ENCODE measurements at places on chromosomes 3 and 15.

DNA sequence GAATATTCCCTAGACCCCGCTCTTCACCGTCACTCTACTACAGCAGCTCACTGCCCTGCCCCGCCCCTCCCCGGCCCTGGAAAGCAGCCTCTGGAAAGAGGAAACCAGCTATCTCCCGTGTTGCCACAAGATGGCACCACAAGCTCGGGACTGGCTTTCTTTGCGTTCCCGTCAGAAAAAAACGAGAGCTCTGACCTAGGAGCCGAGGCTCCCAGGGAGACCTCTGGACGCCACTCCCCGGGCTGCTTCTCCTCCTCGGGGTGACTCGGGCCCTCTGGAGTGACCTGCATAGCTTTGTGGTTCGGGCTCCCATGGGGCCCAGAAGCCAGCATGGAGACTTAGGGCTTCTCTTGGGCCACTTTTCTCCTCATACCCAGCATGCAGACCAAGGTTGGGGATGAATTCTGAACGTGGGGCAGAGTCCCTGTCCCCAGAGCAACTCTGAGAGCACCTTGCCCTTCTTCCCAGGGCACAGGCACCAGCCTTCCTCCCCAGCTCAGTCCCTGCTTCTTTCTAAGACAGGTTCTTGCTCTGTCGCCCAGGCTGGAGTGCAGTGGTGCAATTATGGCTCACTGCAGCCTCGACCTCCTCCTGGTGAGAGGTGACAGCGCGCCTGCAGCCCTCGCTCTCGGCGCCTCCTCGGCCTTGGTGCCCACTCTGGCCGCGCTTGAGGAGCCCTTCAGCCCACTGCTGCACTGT, 19.0 kb downstream of the STOML1 start:
- DNase-seq = peak; percentile 67

DNA sequence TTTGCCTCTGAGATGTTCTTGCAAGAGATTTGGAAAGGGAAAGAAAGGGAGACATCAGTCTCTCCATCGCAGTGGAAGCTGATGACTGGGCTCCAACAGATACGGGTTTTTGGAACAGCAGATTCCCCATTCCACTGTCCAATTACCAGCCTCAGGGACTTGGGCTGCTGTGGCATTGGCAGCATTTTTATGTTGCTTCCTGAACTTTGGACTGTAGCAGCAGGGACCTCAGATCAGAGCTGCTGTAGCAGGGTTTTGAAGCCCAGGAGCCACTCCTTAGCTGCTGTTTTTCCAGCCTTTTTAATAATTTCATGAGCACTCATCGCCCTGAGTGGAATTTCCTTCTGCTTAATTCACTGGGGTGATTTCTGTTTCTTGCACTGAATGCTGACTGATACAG, 135.7 kb upstream of the SLCO3A1 start:
- no peak for DNase-seq

DNA sequence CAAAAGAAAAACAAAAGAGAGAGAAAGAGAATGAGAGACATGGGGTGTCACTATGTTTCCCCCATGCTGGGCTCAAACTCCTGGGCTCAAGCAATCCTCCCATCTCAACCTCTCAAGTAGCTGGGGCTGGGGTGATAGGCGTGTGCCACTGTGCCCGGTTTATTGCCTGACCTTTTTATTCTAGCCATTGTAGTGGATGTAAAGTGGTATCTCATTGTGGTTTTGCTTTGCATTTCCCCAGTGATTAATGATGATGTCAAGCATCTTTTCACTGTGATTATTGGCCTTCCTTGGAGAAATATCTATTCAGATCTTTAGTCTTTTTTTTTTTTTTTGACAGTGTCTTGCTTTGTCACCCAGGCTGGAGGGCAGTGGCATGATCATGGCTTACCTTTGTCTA, 37.7 kb upstream of the GK5 start:
- no peak for DNase-seq

GRCh38 chr15:94042180-94042928, 189.0 kb upstream of the MCTP2 start:
- DNase-seq = no peak

DNA sequence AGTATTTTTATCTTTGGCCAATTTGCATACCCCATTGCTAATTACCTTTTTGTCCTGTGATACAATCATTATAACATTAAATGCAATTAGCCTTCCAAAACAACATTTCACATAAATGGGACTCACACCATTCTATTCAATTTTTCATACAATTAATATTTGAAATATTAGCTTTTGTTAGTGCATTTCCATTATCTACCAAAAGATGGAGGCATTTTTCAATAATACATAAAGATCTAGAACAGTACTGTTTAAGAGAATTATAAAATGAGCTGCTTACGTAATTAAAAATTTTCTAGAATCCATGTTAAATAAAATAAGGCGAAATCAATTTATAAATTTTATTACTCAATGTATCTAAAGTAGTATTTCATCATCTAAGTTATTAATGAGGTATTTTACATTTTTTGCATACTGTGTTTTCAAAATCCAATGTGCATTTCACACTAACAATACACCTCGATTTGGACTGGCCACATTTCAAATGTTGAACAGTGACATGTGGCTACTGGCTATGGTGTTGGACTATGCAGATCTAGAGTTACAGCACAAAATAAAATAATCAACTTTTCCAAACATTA, 74.3 kb downstream of the TJP1 start:
- no peak for DNase-seq

- no peak for DNase-seq
Observed at GRCh38 chr3:23377928-23378672, 175.0 kb downstream of the UBE2E2 start.

DNA sequence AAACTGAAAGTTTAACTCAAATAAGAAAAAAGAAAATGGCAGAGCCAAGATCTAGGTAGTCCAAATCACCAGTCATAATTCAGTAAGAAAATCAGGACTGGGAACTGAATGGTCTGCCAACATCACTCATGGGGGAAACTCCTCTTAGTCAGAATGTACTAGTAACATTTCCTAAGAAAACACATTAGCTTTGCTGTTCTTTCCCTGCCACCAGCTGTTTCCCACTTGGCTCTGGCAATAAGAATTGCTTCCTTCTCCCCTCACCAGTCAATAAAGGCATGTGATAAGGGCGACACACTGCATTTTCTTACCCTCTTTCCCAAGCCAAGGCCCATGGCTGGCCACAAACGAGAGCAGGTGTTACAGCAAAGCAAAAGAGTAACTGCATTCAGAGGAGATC, 46.1 kb downstream of the PIK3R4 start:
- no peak for DNase-seq

DNA sequence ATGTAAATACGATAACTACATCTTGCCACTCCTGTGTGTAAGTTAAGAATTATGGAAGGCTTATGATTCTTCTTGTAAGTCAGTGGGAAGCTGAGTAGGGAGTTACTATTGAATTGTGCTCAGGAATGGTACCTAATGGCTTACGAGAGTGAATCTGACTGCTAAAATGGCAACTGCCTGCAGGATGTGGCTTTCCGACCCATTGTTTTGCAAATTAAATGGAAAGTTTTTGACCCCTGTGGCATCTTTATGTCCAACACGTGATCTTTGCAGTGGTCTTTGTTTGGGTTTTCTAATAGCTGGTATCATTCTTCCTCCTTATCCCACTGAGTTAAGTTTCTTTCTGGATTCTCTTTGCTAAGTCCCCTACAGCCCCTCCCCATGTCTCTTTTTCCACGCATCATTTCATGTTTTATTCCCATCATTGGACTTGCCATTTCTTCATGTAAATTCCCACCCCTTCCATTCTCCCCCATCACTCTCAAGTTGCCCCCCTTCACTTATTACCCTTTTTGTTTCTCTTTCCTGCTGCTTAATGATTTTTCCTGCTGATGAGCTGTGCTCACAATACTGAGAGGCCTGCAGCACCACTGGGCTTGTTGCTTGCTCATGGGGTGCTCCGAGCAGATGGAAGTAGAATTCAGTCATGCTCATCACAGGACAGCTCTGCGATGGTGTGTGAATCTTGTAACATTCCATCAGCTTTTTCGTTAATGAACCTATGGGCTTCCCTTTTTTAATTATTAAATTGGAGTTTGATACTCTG, 428.2 kb upstream of the IL12A start:
- no peak for DNase-seq
